ENCODE measurements at places on chromosomes 3 and 15.

- peak; percentile 35 for DNase-seq
These were observed 98.2 kb downstream of the FBN1 start for GRCh38 chr15:48547286-48547685.

- no peak for DNase-seq
These were observed 198.5 kb upstream of the GADL1 start for GRCh38 chr3:31092748-31093589.

GRCh38 chr3:45943207-45943846 lies at the start of gene CXCR6:
Gene CXCR6 (plus strand): TSS chr3:45943464. CDS start chr3:45946482, 3,018 bp downstream.
- no peak for DNase-seq

GRCh38 chr15:69854521-69855181 lies 243.1 kb downstream of the TLE3 start:
- DNase-seq = peak; percentile 71

- peak; percentile 47 for DNase-seq
These were observed at the start of gene C3orf80 for GRCh38 chr3:160225176-160226025. Gene C3orf80 (plus strand): TSS chr3:160225422. CDS start chr3:160225636, 214 bp downstream.
